ENCODE measurements at places on chromosomes 5 and 9.

GRCh38 chr5:12566441-12566840 lies 662.2 kb upstream of the CTNND2 start:
- no peak for DNase-seq

- DNase-seq = no peak
Observed at GRCh38 chr5:94389515-94389899, 228.9 kb downstream of the KIAA0825 start.

DNA sequence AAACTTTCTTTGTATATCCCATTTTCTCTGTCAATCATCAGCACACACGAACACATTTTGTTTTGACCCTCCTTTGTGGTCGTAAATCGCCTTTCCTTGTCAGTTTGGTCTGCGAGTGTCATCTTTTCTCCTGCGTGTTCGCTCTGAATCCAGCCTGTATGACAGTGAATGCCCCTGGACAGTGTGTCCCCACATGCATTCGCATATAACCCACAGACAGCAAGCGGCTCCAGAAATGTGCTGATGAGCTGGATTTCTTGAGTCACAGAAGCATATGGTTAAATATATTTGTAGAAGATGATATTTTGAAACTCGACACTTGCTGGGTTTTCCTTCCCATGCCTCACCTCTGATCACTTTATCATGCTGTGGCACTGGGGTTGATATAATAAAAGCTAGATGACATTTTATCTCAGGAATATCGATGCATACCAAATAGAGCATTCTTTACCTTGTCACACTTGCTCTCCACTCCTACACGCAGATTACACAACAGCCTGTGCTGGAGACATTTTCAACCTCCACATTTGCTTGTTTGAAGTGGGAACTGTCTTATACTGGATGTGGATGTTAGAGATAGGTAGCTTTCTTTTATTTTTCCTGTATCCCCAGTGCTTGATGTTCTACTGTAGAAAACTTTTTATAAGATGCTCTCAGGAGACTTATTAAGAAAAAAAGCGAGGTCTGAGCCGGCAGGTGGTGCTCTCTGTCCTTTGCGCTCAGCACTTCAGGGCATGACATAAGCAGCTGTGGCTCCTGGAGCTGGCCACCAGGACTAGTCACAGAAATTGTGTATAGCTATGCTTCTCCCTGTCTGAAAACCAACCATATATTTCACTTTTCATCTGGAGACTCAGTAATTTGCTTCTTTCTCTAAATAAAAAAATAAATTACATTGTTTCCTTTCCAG lies 215.1 kb downstream of the SH3GL2 start:
- no peak for DNase-seq

DNA sequence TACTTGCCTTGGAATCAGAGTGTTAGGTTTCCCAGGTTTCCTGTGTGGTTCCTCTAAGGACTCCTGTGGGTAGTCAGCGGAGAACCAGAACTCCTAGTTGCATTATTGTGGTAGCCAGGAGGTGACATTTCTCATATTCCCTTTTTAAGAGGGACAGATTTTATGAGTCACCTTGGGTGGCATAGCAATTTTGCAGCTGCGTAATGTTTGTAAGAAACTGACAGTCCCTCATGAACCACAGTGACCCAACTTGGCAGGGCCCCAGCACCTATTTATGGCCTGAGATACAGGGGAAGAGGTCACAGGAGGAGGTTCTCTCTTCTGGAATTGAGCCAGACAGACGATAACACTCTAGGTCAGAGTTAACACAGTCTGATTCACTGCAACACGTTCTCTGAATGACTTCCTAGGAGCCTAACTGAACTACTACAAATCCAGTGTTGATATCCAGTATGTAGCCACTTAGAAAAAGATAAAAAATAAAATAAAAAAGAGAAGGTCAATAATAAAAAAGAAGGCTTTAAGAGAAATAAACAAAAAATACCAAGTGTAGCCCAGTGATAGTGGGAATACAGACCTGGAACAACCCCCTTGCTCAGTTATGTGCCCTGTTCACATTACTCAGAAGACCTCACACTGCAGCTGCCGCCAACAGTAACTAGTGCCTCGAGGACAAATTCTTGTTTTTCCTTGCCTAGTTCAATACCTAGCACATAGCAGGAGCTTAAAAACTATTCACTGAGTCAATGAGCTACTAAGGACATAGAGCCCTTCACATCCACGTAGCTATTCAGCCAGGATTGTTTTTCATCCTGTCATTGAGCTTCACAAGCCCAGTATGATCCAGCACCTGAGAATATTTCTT lies 50.7 kb upstream of the VLDLR start:
- peak; percentile 64 for DNase-seq
